ENCODE measurements at places on chromosomes 2 and 18. TPM values are rescaled to one million over a fixed set of nuclear protein-coding genes. Genes with fewer than 3 reads are reported as not detected.

MORN2 gene
- 18.2 TPM for total RNA-seq

- H3K27me3 ChIP-seq: peaks cover 2% of the 10 kb centered on the region
- H3K36me3 ChIP-seq: no peaks in the 10 kb centered on the region
- peak; percentile 23 for DNase-seq
- no peaks in the 10 kb centered on the region for H3K4me1 ChIP-seq
- no peak overlapping the region for H3K27ac ChIP-seq
- H3K4me3 ChIP-seq: no peak overlapping the region
These were observed 59.6 kb downstream of the SP110 start for GRCh38 chr2:230160112-230160660.

GALR1 gene
- total RNA-seq: 4.0 TPM

PPP1R1C gene
- total RNA-seq: 5.6 TPM

Measured in progenitor cell of endocrine pancreas (in vitro differentiated cells).